Daoy (cell line): ENCODE measurements at places on chromosomes 6 and 20. TPM values are rescaled to one million over a fixed set of nuclear protein-coding genes. Genes with fewer than 3 reads are reported as not detected.
A peak's percentile ranks its signal among the peaks of the same experiment; 100 is the strongest.

OLIG3 gene
- total RNA-seq, result not detected in 2 replicates

DNA sequence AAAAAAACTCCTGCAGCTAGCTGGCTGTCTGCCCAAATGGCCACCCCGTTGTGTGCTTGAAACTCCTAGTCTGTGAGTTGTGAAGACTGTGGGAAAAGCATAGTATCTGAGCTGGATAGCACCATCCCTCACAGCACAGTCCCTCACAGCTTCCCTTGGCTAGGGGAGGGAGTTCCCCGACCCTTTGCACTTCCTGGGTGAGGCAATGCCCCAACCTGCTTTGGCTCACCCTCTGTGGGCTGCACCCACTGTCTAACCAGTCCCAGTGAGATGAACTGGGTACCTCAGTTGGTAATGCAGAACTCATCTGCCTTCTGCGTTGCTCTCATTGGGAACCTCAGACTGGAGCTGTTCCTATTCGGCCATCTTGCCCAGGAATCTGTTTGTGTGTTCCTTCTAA, 260.6 kb upstream of the STXBP5 start:
- DNase-seq, result no peak

DNA sequence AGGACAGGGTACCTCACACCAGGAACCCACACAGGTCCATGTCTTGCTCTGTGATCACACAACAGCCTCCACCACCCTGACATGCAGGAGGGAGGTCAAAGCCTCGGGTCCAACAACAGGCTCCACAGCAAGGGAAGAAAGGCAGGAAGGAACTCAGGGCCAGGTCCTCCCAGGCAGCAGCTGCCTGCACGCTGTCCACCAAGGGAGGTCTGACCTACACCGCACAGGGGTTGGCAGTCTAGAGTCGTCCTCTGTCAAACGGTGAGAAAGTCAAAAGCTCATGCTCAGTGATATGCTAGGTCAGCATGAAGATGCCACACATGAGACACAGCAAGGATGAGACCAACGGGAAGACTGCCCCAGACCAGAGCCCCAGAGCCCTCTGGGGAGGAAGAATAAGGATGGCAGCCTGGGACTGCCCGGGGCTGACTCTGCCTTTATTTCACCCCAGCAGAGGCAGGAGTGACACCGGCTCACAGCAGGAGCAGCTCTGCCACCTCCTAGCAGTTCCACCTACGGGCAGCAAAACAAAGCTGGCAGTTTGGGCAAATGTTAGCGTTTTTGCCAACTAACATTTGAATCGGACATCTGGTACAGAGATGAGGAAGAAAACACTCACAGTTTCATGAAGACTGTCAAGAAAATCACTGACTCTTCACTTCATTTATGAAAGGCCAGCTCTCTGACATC, 8.5 kb downstream of the GMEB2 start:
- no peak for DNase-seq

- DNase-seq, result no peak
Measured at GRCh38 chr6:1494671-1495070, 105.3 kb downstream of the FOXF2 start.

DNA sequence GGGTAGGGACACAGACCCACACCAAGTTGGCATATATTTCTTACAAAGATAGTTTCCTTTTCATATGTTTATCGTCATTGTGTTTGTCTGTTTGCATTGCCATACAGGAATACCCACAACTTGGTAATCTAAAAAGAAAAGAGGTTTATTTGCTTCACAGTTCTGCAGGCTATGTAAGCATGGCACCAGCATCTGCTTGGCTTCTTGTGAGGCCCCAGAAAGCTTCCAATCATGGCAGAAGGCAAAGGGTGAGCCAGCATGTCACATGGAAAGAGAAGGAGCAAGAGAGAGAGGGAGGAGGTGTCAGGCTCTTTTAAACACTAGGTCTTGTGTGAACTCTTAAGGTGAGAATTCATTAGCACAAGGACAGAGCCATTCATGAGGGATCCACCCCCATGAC, 52.5 kb downstream of the CCN2 start:
- DNase-seq, result no peak

DNA sequence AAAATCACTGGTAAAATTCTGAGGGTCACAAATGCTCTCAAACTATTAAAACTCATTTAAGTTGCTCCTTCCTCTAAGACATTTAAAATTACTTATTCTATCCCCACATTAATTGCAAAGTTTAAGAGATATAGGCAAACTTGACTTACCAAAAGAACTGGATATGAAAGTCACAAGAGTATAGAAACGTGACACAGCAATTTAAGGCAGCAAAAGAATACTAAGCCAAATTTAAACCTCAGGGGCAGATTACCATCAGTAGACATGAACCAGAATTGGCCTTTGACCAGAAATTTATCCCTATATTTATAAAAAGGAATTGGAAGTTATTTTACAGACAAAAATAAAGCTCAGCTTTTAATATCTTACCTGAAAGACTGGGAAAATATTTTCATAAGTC, 56.0 kb downstream of the MAP3K7 start:
- no peak for DNase-seq

GRCh38 chr6:30876039-30876730, 8.1 kb upstream of the DDR1 start:
- DNase-seq, result peak; percentile 80

DNA sequence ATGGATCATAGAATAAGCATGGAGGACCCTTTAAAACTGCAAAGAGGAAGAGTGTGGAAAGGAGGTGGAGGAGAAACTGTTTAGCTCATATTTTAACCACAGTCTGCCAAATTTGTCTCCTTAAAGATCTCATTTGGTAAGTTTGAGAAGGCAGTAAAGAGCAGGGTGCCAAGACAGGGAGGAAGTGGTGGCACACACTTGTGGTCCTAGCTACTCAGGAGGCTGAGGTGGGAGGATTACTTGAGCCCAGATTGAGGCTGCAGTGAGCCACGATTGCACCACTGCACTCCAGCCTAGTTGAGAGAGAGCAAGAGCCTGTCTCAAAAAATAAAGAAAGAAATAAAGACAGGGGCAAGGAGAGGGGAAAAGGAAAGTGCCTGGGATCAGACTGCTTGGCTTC, 16.8 kb upstream of the DCBLD1 start:
- no peak for DNase-seq

DNA sequence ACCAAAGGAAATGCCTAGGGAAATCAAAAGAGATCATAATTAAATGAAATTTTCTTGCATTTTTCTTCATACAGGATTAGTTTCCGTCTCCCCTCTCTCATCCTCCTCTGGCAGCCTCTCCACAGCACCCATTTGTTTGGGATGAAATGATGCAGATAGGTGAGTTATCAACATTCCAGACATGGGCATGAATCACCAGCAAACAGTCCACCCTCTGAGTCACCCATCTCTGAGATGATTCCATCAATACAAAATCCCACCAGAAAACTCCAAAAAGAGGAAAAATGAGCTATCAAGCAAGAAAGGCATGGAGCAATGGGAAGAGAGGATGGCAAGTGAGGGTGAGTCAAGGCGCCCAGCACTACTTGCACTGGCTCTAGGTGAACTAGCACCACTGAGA, 11.4 kb downstream of the MC3R start:
- peak; percentile 9 for DNase-seq

- DNase-seq, result no peak
Measured at GRCh38 chr6:45947807-45948206, 67.9 kb downstream of the CLIC5 start.

CCM2L gene
- total RNA-seq, result 1.0 and 2.1 TPM in 2 replicates

CCDC170 gene
- total RNA-seq, result not detected in 2 replicates

- DNase-seq, result no peak
Measured at GRCh38 chr20:47684306-47685080, 100.8 kb downstream of the SULF2 start.

TXNDC5 gene
- total RNA-seq, result 373 and 390 TPM in 2 replicates

DNA sequence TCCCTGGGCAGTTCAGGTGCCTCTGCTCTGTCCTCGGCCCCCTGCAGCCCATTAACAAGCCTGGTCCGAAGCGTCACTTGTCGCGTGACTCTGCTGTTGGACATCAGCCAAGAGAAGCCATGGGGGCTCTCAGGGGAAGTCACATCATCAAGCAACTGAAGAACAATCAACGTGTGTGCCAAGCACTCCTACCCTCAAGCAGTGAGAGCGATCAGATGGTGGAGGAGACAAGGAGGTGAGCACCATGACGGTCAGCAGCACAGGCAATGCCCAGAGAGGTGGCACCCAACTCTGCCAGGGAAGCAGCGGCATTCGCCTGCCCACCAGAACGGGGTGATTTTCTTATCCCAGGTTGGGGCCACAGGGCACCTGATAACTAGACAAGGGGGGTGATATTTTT, 132.7 kb downstream of the AGPAT4 start:
- no peak for DNase-seq

DNA sequence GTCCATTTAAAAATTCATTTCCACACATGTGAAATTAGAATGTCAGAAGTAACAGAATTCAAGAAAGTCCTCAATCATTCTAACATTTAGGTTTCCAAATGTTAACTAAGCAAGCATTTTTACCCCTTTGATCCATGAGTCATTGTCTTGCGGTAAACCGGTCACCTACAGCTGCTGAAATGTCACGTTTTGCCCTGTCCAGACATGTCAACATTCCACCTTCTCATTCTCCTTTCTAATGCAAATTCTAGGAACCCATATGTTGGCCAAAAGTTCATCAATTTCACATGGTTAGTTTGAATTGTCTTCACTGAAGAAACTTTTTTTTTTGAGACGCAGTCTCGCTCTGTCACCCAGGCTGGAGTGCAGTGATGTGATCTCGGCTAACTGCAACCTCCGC, 117.2 kb downstream of the IPCEF1 start:
- DNase-seq, result no peak

DNA sequence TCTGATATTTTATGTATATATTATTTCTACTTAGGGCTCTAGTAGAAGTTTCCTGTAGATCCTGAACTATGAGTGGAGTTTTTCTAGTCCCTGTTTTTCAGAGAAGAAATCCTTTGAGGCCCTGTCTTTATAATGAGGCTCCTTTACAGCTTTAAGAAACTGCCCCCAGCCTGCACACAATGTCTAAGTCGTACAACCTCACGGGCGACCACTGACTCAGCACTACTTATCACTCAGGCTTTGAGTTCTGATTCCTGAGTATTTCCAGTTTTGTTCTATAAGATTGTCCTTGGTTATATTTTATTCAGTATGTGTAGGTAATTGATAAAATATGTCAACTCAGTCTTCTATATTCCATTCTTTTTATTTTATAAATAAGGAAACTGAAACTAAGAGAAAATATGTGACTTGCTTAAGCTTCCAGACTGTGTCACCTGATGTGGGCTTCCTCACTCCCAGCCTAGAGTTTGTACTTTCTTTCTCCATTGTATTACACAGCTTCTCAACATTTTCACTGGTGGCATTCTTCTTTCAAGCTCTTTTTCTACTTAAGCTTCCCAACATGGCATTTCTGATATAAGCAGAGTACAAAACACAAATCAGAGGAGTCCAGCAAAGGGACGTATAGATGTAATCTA, 167.0 kb downstream of the TBX18 start:
- DNase-seq, result peak; percentile 33

ZNF292 gene
- 4.9 and 8.4 TPM in 2 replicates for total RNA-seq

GRCh38 chr6:138586638-138587037, 87.3 kb upstream of the NHSL1 start:
- DNase-seq, result no peak

HEY2 gene
- 0.77 and 1.2 TPM in 2 replicates for total RNA-seq

IL17A gene
- total RNA-seq, result not detected in 2 replicates

GPX5 gene
- total RNA-seq, result not detected in 2 replicates

GRCh38 chr6:108120311-108120710, 45.5 kb upstream of the NR2E1 start:
- DNase-seq, result no peak

DNA sequence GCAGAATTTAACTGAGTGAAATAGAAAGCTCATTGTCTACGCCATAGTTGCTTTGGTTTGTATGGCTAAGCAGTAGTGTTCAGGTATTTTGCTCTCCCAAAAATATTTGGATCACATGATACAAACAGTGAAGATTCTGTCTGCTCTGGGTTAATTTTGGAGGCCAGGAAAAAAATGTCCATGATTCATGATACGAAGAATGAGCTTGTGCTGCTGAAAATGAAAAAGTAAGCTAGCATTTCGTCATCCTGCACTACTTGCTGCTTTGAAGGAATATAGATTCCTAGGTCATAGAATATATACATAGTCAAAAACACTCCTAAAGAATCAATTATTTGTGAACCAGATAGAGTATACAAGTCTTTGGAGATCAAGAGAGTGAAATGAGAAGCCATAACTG, 8.3 kb downstream of the WRNIP1 start:
- no peak for DNase-seq

TRIM31 gene
- total RNA-seq, result 0.11 TPM in 1 of 2 replicates, not detected in the other

CNKSR3 gene
- 13.0 and 14.9 TPM in 2 replicates for total RNA-seq

DNA sequence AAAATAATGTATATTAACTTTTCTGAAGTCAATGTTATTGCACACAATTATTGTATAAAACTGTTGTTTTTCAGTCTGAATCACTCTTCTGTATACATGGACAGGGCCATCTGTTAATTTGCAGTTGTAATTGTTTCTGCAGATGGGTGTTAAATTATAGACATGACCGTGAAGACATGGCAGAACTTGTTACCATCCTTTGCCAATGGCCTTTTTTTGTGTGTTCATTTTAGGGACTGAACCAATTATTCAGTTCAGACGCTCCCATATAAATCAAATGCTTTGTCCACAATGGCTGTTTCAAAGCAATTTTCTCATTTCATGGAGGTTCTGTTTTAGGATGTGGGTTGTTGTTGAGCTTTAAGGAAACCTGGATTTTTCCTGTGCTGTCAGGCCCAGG, 533.7 kb downstream of the DOK5 start:
- no peak for DNase-seq

DNA sequence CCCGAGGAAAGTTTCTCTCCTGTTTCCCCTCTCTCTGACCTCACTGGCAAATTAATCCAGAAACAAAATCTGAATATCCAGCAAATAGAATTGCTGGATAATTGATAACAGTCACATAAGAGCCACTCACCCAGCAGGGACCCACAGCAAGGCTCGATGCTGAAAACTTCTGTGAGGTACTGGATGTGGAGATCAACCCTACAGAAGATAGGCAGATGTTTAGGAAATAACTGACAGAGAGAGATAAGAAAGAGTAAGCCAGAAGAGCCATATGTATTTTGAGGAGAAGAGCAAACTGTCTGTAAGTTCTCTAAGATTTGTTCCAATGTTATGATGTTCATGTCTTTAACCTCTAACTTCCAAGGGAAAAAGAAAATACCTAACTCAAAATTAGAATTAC, 59.7 kb downstream of the PKHD1 start:
- DNase-seq, result no peak

- peak; percentile 54 for DNase-seq
Measured at GRCh38 chr6:43972179-43972912, 154.9 kb downstream of the MRPL14 start.

MDN1 gene
- total RNA-seq, result 15.8 and 18.2 TPM in 2 replicates

IPCEF1 gene
- total RNA-seq, result 1.5 TPM in 1 of 2 replicates, not detected in the other

DNA sequence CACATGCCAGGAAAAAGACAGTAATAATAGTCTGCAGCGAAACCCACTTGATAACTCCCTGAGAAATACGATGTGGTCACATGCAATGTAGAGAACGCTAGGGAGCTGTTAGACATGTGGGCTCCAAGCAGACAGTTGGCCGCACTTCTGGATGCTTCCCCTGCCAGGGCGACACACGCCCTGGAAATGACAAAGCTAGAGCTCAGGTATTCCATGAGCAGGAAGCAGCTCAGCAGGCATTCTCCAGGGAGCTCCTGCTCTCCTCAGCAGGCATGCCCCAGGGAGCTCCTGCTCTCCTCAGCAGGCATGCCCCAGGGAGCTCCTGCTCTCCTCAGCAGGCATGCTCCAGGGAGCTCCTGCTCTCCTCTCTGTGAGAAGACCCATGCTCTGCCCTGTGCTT, 52.4 kb upstream of the NXT1 start:
- DNase-seq, result no peak

- DNase-seq, result peak; percentile 89
Measured at GRCh38 chr20:53738039-53738944, 144.7 kb upstream of the ZNF217 start.

GRCh38 chr6:165641672-165642156, 21.3 kb downstream of the PDE10A start:
- DNase-seq, result peak; percentile 19
